ENCODE measurements at places on chromosomes 13 and 19. TPM values are rescaled to one million over a fixed set of nuclear protein-coding genes. Genes with fewer than 3 reads are reported as not detected.

DNA sequence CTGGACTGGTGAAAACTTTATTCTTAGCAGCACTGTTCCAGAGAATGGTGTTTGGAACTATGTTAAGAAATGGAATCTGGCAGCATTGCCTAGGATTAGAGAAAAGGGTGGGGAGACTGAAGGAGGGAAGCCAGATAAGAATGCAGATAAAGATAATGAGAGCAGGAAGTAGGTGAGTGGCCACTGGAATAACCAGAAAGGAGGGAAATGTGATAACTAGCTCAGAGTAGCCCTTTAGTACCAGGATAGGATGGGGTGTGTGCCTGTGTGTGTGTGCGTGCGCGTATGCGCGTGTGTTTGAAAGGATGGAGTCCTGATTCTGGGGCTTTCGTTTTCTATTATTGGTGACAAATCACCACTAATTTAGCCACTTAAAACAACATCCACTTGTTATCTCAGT, 33.4 kb upstream of the FRY start:
- peak; percentile 44 for DNase-seq

GRCh38 chr19:29787281-29787680, 24.5 kb upstream of the CCNE1 start:
- DNase-seq: no peak

- peak; percentile 47 for DNase-seq
Observed at GRCh38 chr13:113499936-113500335, 9.4 kb upstream of the DCUN1D2 start.

GRCh38 chr19:11169896-11170678, 14.5 kb upstream of the SPC24 start:
- DNase-seq: no peak

- no peak for DNase-seq
Observed at GRCh38 chr13:99476648-99477047, 24.6 kb upstream of the TM9SF2 start.

GRCh38 chr19:403221-404027, 5.5 kb downstream of the C2CD4C start:
- no peak for DNase-seq

GRCh38 chr13:30898678-30899241, 7.3 kb upstream of the MEDAG start:
- DNase-seq: peak; percentile 96

SBSN gene
- total RNA-seq: 4.1 TPM

CCL25 gene
- total RNA-seq: not detected
